ENCODE measurements at places on chromosomes 7 and 10. TPM values are rescaled to one million over a fixed set of nuclear protein-coding genes. Genes with fewer than 3 reads are reported as not detected.

Gene A1CF
- not detected for total RNA-seq

Gene CDK14
- 36.7 TPM for total RNA-seq

Gene RET
- 1.2 TPM for total RNA-seq

Gene NODAL
- total RNA-seq, result 0.04 TPM

Gene UNC5B
- 6.4 TPM for total RNA-seq

DNA sequence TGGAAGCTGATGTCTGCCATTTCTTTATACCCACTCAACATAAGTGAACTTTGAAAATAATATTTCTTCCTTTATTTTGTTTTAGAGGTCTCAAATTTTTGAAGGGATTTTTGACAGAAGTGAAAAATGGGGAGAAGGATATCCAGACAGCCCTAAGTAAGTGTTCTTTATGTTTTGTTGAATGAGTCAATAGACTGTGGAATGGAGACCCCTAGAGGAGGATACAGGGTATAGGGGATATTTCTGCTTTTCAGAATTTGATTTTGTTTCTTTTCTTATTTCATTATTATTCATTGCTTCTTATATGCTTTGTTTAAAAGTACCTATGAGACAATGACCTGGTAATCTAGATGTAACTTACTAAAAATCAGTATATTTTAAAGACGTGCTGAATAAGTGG lies 34.4 kb downstream of the PLEKHA8 start:
- DNase-seq, result peak; percentile 70

- DNase-seq, result peak; percentile 22
Measured at GRCh38 chr7:134842886-134843430, 63.5 kb downstream of the CALD1 start.

DNA sequence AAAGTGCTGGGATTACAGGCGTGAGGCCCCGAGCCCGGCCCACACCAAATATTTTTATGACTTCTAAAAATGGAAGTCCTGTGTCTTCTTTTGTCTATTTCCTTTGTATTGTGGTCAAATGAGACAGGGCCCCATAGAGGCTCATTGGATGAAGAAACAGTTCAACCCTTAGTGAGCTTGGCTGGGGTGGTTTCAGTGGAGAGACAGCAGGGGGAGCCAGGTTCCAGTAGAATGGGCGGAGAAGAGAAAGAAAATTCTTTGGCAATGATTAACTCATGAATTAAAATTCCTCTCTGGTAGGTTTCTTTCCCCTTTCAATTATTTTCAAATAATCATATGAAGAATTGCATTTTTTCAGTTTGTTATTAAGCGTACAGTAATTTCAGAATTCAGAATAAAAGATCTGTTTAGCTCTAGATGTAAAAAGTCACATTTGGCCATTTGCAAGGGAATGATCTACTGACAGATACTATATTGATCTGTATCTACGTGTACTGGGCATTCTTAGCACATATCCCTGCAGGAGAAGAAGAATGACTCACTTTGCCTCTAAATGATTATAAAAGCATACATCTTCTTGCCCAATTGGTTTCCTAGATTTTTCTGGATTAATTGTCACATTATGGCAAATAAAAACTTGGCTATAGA lies 43.2 kb downstream of the PNLIPRP3 start:
- DNase-seq, result peak; percentile 43

GRCh38 chr10:13977861-13978532 lies 352.7 kb downstream of the FRMD4A start:
- no peak for DNase-seq

DNA sequence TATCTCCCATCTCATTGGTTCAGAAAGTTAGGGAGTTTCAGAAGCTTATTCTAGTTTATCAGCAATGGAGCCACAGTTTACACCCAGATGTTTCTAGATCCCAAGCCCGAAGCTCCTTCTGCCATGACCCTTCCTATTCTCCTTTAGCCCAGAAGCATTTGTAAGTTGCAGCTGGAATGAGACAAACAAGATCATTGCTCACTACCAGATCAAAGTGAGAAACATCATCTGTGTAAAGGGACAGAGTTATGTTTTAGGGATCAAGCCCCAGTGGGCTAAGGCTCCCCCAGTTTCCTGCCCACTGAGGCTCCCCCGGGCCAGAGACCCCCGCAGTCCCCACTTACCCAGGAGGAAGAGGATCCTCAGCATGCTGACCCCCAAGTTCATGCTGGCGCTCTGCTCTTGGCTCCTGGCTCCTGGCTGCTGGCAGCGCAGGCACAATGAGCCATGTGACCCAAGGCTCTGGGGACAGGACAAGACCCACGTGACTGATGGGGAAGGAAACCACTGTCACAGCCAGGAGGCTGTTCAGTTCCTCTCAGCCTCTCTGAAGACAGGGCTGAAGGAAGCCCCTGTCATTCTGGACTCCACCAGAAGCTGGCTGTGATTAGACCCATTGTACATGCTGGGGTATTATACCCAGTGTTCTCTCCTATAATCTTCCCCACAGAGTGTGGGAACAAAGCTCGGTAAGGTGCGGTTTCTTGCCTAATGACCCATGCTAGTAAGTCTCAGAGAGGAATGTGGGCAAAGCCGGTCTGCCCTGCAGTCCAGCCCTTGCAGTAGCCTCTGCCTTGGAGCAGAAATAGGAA lies at the start of gene TMEM273:
Gene TMEM273 (minus strand): TSS at position 442 of the 812 bp plus-strand sequence. CDS start 55 bp downstream, at position 387.
- DNase-seq, result peak; percentile 79

DNA sequence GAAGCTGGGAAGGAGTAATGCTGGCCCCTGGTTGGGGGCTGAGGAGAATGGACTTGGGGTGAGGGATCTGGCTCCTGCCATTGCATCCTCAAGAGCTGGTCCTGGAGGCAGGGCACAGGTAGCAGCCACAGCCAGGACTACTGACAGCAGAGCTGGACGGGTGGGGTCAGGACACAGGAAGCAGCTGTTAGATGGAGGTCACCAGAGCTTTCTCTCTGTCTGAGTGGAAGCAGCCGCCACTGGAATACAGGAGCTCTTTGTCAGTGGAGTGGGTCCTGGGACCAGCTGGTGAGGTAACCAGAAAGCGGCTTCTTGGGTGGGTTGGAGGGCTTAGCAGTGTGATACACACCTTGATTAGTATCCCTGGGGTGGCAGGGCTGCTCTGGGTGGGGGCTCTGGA lies 58.1 kb upstream of the AQP1 start:
- no peak for DNase-seq

DNA sequence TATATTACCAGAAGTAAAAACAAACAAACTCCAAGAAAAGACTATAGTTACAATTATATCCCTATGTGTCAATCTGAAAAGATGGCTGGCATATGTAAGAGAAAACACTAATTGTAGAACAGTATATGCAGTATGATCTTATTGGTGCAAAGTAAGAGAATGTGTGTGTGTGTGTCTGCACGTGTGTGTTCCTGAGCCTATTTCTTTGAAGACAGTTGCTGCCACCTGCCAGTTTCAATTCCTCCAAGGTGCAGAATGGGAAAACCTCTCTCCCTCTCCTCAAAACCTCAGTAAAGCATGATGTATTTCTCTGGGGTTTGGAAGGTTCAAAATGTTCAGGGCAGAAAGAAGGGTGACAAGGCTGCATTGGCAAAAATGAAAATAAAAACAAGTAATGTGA lies 8.8 kb upstream of the SFTPA1 start:
- DNase-seq, result no peak

- DNase-seq, result peak; percentile 16
Measured at GRCh38 chr10:126569513-126570244, 100.8 kb downstream of the C10orf90 start.

DNA sequence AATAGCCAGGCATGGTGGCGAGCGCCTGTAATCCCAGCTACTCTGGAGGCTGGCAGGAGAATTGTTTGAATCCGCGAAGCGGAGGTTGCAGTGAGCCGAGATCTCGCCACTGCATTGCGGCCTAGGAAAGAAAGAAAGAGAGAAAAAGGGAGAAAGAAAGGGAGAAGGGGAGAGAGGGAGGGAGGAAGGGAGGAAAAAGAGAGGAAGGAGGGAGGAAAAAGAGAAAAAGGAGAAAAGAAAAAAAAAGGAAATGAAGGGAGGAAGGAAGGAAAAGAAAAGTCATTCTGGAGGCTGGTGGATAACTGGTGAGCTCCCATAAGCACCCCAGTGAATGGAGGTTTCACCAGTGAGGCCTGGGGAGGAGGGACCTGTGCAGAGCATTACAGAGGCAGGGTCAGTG lies 7.6 kb upstream of the OGDHL start:
- DNase-seq, result no peak
